Mucosa of gallbladder (tissue), 1 donor: ENCODE measurements at places on chromosomes 3 and 15.

- no peak for DNase-seq
These were observed 195.1 kb downstream of the SI start for GRCh38 chr3:164883171-164883570.

- DNase-seq = peak; percentile 34
These were observed 587 bp downstream of the PIGX start for GRCh38 chr3:196712514-196713413.

GRCh38 chr3:98778852-98779413 lies 15.8 kb downstream of the ST3GAL6 start:
- DNase-seq = no peak

DNA sequence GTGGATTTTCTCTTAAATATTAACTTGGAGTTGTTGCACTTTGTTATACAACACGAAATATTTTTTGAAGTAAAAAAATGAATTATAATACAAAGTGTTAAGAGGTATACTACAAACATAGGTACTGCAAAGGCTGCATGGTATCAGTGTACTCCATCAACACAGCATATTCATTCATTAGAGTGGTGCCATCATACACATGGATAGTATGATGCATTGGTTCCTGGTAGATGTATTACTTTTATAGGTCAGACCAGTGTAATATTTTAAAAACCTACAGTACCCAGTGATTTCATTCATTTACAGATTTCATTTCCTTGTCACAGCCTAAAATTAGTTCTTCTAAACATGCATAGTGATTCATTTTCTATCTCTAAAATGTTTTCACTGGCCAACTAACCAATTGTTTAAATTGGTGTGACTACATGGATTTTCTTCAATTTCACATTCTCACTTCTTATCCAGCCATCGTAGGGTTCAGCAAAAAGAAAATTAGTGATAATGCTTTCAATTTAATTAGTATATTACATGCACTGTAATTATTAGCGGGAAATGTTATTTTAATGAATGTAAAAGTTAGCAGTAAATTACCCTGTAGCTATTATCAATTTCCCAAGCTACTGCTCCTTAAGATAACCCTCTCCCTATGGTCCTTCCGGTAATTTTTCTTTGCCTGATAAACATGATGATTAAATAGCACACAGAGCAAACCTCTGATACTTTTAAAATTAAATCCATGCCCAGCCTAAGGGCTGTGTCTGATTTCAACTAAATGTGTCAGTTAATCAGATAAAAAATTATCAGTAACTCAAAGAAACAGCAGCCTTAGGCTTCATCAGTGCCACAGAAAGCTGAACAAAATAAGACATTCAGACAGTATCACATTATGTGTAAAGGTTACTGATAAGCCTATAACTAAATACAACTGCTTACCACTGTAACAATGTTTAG lies 68.4 kb downstream of the DPH6 start:
- no peak for DNase-seq

DNA sequence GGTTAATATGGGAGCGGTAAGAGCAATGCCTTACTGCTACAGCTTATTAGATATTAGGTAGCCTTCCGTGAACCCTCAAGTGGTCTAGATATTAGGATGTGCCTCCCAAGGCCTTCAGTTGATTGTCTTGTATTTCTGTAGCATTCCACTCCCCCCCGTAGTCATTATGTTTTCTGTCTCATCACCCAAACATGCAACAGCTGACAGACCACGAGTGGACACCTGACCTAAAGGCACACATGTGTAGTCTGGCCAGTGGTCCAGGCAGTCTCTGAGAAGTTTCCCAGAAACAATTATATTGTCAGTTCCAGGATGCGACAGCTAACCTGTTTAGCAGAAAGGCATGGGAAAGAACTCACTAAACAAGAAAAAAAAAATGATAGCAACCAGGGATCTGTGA lies 1000.9 kb downstream of the AGBL1 start:
- DNase-seq = no peak

GRCh38 chr3:7393944-7394605 lies 533.2 kb downstream of the GRM7 start:
- no peak for DNase-seq

GRCh38 chr3:45763303-45763675 lies 33.0 kb downstream of the SLC6A20 start:
- peak; percentile 8 for DNase-seq

DNA sequence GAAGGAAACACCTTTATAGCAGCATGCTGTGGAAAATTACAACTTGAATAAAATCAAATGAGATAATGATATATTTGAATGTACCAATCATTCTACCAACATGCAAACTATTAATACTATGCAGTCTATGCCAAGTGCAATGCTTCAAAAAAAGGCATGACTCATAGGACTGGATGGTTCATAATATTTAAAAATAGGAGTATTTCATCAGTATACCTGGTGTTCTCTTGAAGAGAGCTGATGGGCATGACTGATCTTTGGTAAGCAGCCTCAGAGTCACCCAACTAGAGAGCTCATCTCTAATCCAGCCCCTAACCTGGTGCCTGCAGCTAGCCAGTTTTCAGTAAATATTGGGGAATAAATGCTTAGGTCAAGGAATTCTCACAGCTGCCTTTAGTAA lies 434.7 kb upstream of the ARRDC4 start:
- no peak for DNase-seq

- no peak for DNase-seq
These were observed 456.6 kb downstream of the MECOM start for GRCh38 chr3:169206828-169207488.
